ENCODE measurements at places on chromosomes 1 and 21.

- DNase-seq, result no peak
Measured at GRCh38 chr1:243723458-243724043, 126.5 kb downstream of the AKT3 start.

DNA sequence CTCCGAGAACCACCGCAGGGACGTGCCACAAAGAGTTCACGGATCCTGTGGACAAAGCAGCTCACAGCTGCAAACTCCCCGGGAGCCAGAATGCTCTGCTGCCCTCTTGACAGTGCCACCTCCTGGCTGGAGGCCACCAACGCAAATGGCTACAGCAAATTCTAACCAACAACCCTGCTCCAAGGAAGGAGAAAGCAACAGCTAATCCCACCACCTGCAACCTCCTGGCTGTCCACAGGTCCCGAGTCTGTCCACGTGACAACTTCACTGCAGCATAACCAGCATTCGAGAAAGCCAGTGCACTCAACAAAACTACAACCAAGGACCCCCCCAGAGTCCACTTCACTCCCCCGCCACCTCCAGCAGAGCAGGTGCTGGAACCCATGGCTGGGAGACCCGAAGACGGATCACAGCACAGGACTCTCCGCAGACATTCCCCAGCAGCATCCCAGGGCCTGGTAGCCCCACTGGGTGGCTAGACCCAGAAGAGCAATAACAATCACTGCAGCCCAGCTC, 17.3 kb downstream of the POFUT2 start:
- DNase-seq, result no peak

GRCh38 chr1:6367381-6368012, 26.1 kb downstream of the ACOT7 start:
- no peak for DNase-seq

DNA sequence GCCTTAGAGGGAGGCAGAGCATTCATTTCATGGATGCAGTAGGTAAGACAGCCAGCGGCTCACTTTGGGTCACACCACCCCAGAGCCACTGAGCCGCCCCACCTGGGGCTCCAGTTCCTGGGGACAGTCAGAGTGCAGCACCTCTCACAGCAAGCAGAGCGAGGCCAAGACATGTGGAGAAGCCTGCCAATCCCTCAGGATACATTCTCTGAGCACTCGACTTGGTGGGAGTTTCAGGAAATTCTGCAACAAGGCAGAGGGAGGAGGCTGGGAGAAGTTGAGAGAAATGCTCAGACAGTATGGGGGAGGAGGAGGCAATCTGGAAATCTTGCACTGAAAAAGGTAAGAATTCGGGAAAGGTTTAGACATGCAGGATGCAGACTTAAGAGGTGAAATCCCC, 60.8 kb upstream of the WLS start:
- no peak for DNase-seq

GRCh38 chr1:189681252-189681919, 796.3 kb downstream of the BRINP3 start:
- DNase-seq, result no peak

Data from CD14-positive monocyte (primary cell).